Stimulated activated CD8-positive, alpha-beta memory T cell treated with anti-CD3 and anti-CD28 coated beads, Interleukin-15, amount 100 ng/mL, for 4 hours (primary cell): ENCODE measurements at places on chromosomes 12 and 14.

- DNase-seq: no peak
These were observed 76.6 kb downstream of the TUNAR start for GRCh38 chr14:95953111-95953724.

- no peak for DNase-seq
These were observed 170.9 kb downstream of the DUSP6 start for GRCh38 chr12:89181271-89181920.

GRCh38 chr14:36773558-36773957 is 111.9 kb downstream of the PAX9 start:
- DNase-seq: no peak

- no peak for DNase-seq
These were observed 213.4 kb downstream of the AKAP6 start for GRCh38 chr14:32542507-32542906.

DNA sequence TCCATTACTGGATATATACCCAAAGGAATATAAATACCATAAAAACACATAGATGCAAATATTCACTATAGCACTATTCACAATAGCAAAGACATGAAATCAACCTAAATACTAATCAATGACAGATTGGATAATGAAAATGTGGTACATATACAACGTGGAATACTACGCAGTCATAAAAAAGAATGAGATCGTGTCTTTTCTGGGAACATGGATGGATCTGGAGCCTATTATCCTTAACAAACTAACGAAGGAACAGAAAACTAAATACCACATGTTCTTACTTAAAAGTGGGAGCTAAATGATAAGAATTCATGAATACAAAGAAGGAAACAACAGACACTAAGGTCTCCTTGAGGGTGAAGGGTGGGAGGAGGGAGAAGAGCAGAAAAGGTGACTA is 76.5 kb downstream of the SLC38A4 start:
- DNase-seq: no peak

DNA sequence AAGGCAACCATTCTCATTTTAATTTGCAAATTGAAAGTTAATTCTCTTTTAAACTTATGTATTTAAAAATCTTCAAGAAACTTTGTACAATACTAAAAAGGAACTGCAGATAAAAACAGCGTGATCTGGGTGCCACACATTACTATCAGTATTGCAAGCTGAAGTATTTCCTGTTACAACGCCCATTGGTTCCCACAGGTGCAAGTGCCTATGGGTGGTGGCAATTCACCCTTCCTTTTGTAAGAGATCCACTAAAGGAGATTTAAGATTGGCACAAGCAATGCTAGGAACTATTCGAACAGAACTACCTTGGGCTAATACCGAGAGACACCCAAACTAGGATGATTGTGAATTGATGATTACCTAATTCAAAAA is 13.2 kb downstream of the TAOK3 start:
- DNase-seq: no peak

- DNase-seq: no peak
These were observed at the start of gene PRB4 for GRCh38 chr12:11310336-11310735. TSS of gene PRB4 (minus strand) at chr12:11310436. CDS start at chr12:11310398, 38 bp downstream.

GRCh38 chr12:53710091-53710490 is 17.2 kb downstream of the CALCOCO1 start:
- DNase-seq: no peak

- no peak for DNase-seq
These were observed 470.2 kb upstream of the LMO3 start for GRCh38 chr12:17076028-17076744.

DNA sequence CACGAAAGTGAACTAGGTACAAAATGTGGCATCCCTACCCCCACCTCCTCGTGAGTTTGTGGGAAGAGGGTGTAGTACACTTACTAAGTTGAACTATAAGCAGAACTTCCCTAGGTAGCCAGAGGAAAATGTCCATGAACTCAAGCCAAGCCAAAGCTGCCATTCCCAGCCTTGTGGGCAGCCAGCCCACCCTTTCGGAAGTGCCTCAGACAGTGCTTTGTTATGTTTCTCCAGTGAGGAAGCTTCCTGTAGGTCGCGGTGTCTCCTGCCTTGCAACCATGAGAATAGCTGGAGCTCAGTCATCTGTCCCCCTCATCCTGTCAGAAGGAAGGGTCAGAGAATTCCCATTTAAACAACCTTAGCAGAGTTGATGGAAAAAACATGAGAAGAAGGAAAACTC is 266.9 kb downstream of the DUSP6 start:
- no peak for DNase-seq

DNA sequence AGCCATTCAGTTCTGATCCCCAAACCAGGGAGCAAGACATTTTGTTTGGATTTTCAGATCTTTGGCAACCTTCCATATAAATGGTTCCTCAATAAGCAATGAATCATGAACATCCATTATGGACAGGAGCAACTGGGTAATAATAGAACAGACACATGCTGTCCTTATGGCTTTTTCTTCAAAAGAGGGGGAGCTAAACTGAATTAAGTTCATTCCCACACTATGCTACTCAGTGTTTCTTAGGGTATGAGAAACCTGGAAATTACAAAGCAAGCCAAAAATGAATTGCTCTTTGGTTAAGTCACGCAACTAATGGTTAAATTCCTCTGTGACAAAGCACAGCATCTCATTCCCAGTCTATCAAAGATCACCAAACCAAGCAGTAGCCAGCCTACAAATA is 51.0 kb downstream of the PTGER2 start:
- no peak for DNase-seq

- DNase-seq: no peak
These were observed 38.5 kb downstream of the NFKBIA start for GRCh38 chr14:35366056-35366451.

- DNase-seq: no peak
These were observed 19.0 kb downstream of the PHETA1 start for GRCh38 chr12:111349748-111350520.

DNA sequence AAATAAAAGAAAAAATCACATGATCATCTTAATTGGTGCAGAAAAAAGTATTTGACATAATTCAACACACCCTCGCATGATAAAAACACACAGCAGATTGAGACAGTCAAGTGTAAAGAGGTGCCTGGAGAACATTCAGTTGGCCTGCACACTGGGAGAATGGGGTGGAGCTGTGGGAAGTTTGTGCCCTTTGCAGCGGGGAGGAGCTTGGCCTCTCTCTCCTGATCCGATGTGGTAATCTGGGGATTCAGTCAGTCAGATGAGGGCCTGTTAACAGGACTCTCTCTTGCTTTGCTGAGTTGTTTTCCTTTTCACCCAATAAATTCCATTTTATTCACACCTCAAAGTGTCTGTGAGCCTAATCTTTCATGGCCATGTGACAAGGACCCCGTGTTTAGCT is 5.9 kb downstream of the SERPINA6 start:
- no peak for DNase-seq

GRCh38 chr14:105192866-105193731 is 12.0 kb upstream of the NUDT14 start:
- no peak for DNase-seq

GRCh38 chr14:85131226-85131922 is 398.6 kb upstream of the FLRT2 start:
- DNase-seq: no peak

DNA sequence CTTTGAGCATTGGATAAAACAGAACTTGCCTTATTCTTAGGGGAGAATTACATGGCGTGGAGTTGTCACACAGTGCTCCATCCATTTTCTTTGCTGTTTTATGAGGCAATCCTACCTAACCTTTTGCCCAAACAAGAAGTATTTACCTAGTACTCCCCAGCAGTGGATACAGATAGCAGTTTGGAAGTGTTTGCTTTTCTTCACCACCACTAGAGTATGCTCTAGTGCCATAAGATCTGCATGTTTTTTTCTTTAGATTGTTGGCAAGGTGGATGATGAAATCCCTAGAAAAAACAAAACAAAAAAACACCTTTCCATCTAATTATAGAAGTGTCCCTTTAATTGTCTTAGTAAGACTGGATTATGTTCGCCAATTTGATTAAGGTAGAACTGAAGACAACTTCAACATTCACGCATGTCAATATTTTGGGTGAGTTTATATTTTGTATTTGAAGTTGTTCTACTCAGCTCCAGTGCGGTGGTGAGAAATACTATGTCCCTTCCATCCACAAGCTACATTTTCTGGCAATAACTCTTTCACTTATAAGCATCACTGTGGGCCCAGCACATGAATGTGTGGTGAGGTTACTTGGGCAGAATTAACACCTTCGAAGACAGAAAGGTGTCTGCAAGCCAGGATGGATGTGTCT is 23.6 kb upstream of the TMEM260 start:
- DNase-seq: no peak

- no peak for DNase-seq
These were observed 1.6 kb downstream of the FMNL3 start for GRCh38 chr12:49705479-49706134.

DNA sequence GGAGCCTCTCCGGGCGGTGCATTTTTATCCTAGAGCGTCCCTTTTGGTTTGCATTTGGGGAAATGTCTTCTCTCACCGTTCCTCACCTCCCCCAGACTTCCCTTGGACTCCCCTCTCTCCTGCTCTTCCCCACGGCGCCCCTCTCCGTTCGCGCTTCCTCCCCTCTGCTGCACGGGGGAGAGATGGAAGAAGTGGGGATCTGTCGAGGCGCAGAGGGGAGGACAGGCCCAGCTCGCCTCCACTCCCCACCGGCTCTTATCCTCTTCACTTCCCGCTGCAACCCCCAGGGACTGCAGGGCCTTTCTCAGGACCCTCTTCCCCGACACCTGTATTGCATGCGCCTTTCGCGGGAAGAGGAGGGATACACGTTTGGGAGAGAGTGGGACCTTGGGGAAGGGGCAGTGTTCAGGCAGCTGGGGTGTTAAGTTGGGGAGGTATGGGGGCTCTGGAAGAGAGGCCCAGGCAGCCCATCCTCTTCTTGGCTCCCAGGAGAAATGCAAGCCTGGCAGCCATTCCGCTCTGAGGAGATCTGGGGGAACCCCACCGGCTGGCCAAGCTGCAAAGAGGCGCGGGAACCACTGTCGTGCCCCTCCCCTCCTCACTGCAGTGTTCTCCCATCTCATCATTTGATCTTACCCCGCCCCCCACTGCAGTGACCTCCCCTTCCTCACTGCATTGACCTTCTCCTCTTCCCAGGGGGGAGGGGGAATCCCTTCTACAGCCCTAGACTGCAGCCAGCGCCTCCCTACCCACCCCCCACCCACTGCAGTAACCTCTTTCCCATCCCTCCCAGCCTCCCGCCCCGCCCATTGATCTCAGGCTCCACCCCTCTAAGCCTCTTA is 788 bp downstream of the ENO2 start:
- no peak for DNase-seq

DNA sequence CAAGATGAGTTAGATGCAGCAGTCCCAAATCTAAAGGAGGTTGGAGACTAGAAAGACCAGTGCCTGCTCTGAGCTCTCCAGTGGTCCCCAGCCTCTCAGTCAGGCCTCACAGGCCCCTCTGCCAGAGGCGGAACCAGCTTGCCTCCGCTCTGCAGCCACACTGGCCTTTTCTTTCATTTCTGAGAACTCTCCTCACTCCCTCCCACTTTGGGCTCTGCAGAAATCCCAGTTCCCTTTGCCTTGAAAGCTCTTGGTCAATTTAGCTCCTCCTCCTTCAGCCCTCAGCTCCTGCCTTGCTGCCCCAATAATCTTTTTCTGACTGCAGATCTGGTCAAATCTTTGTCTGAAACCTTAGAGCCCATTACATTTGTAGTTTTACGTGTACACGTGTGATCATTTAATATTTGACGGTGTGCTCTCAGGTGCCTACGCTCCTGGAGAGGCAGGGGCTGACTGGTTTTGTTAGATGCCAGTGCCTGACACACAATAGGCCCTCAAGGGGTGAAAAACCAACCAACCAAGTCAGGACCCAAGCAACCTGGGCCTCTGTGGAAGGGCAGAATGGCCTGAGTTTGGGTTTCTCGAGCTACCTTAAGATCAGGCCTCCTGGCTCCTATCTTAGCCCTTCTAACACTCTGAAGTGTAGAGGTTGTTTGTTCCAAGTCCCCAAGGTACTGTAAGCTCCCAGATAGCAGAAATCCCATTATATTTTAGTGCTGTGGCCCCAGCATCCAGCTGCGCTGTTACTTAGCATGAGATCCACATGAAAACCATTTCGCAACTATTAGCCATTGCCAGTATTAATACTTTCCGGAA is 1.1 kb upstream of the NUDT4 start:
- DNase-seq: no peak

- DNase-seq: no peak
These were observed 94.4 kb upstream of the PLEKHG7 start for GRCh38 chr12:92608151-92609091.

- DNase-seq: no peak
These were observed 178.3 kb downstream of the PRKD1 start for GRCh38 chr14:29749327-29749726.

GRCh38 chr14:58216544-58216943 is 16.6 kb downstream of the ACTR10 start:
- DNase-seq: no peak

- no peak for DNase-seq
These were observed 136.1 kb upstream of the WSCD2 start for GRCh38 chr12:107992870-107993451.

DNA sequence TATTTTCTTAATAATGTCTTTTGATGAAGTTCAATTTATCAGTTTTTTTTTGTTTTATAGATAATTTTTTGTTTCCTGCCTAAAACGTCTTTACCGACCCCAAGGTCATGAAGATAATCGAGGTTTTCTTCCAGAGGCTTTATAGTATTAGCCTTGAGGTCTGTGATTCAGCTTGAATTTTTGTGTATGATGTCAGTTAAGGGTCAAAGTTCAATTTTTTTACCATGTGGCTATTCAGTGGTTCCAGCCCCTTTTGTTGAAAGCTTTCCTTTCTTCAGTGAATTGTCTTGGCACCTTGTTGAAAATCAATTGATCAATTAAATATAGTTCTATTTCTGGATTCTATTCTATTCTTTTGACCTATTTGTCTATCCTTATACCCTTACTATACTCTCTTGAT is 3.2 kb upstream of the MGST1 start:
- no peak for DNase-seq

DNA sequence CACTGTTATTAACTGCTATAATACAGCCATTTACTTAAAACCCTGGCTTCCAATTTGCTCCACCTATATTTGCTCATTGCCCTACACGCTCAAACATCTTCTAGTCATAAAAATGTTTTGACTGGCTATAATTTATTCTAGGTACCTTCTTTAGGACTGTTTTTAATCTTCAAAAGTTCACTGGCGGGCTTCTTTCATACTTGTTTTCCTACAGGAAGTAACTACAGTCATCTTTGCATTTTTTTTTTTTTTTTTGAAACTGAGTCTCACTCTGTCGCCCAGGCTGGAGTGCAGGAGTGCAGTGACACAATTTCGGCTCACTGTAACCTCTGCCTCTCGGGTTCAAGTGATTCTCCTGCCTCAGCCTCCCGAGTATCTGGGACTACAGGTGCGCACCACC is 32.5 kb downstream of the MPHOSPH9 start:
- no peak for DNase-seq

GRCh38 chr14:74514471-74514941 is 20.9 kb downstream of the ISCA2 start:
- no peak for DNase-seq

DNA sequence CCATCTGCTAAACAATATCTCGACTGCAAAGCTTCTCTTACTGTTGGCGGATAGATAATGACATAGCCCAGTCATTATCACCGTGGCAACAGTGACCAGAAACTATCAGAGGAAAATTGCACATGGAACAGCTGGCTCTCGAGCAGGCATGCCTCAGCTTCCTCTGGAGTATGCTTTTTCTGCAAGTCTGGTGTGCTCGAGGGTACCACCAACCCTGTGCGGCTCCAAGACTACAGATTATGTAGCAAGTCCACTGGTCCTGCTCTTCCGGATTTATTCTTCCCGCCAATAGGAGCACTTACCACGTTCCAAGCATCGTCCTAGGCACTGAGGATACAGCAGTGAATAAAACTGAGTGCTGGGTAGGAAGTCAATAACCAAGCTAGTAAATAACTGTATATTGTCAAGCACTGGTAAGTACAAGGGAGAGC is 1.4 kb upstream of the GLRX5 start:
- no peak for DNase-seq
